Activated naive CD8-positive, alpha-beta T cell treated with anti-CD3 and anti-CD28 coated beads, Interleukin-2, amount 10 ng/mL, durations not matched to agents 7 days and 5 days (primary cell): ENCODE measurements at places on chromosomes 1 and 21. TPM values are rescaled to one million over a fixed set of nuclear protein-coding genes. Genes with fewer than 3 reads are reported as not detected.

GRCh38 chr1:92473781-92474495 is 12.8 kb downstream of the GFI1 start:
- no peaks in the 10 kb centered on the region for H3K27me3 ChIP-seq
- no peak overlapping the region for H3K4me3 ChIP-seq
- no peak for DNase-seq

DNA sequence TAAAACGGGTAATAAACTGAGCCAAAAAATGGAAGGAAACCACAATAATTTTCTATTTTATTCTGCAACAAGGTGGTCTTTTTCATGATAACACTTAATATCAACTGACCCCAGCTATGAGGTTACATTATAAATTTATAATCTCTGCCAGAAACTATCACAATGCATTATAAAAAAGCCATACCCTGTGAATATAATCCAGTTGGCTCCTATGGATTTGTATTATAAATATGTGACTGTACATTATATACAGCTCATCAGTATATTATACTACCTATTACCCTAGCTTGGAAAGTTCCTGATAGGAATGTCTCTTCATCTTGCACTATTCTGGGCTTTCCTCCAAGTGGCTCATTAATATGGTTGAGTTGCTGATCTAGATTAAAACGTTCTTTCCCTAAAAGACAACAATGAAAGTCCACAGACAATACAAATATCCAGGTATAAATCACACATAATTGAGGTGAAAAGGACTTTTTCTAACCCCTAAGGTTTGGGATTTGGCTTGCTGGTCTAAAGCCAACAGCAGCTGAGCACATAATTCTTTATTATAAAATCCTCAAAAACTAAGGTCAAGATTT is 487.7 kb downstream of the TTLL7 start:
- H3K27ac ChIP-seq, result no peak overlapping the region
- H3K4me3 ChIP-seq, result no peak overlapping the region
- H3K4me1 ChIP-seq, result peaks cover 36% of the 10 kb centered on the region
- no peak for DNase-seq
- peaks cover 32% of the 10 kb centered on the region for H3K36me3 ChIP-seq
- no peaks in the 10 kb centered on the region for H3K27me3 ChIP-seq

Gene UQCRH
- 250 TPM for total RNA-seq

DNA sequence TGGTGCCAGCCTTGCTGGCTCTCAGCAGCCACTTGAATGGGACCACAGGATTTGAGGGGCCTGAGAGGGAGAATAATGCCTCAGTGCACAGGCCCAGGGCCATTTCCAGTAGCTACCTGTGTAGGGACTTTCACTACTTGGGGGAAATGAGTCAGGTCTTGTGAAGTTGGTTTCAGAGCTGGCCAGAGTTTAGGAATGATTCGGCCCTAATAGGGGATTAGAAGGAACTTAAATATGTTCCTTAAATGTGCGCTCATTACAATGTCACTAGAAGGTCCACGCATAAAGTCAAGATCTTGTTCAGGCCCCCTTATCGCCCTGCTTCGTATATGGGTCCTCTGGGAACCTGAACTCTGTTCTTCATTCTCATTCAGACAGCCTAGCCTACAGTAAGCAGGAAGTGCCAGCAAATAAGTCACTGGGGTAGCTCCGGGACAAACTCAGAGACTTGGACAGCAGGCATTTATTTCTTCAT is 5.6 kb upstream of the AKR1A1 start:
- H3K27ac ChIP-seq, result no peak overlapping the region
- no peaks in the 10 kb centered on the region for H3K36me3 ChIP-seq
- H3K4me3 ChIP-seq, result no peak overlapping the region
- no peak for DNase-seq
- H3K4me1 ChIP-seq, result peaks cover 30% of the 10 kb centered on the region

- H3K4me1 ChIP-seq, result peaks cover 17% of the 10 kb centered on the region
- no peak for DNase-seq
- H3K36me3 ChIP-seq, result peaks cover 2% of the 10 kb centered on the region
- H3K27ac ChIP-seq, result no peak overlapping the region
- H3K4me3 ChIP-seq, result no peak overlapping the region
Observed at GRCh38 chr1:223242382-223242955, 99.4 kb upstream of the TLR5 start.

DNA sequence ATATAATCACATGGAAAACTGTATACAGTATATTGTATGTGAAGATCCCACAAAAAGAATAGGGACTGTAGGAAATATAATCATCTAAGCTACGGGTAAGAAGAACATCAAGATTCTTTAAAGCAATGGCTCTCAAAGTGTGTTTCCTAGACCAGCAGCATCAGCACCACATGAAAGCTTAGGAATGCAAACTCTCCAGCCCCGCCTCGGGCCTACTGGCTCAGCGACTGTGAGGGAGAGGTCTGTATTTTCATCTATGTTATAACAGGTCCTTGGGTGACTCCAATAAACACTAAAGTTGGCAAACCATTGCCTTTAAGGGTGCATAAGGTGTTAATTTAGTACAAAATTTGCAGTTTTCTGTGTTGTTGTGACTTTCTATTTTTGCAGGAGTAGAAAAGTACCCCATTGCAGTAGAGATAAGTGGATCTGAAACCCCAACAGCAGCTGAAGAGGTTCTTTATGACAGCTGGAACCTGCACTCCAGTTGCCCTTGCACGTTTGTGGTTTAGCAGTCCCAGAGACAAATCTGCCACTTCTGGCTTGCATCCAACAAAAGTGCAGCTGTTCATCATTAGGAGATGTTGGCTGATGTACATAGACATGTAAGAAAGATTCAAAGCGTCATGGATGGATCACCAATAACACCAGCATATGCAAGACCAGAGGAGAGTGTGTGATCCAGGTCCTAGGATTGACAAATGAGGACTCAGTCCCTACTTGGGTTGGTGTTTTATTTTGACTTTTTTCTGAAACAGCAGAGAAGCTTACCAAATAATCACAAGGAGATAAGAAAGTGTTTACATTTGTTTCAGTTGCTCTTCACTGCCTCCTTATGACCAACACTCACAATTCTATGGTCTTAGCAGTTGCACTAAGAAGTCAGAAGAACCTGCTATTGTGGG is 15.9 kb upstream of the IFNAR1 start:
- no peak for DNase-seq
- H3K4me1 ChIP-seq, result peaks cover 2% of the 10 kb centered on the region
- no peak overlapping the region for H3K4me3 ChIP-seq
- H3K27me3 ChIP-seq, result peaks cover 7% of the 10 kb centered on the region
- no peak overlapping the region for H3K27ac ChIP-seq
- H3K36me3 ChIP-seq, result no peaks in the 10 kb centered on the region

Gene NGF
- not detected for total RNA-seq

Gene AIRE
- not detected for total RNA-seq

Gene RGS1
- total RNA-seq, result 10.1 TPM

DNA sequence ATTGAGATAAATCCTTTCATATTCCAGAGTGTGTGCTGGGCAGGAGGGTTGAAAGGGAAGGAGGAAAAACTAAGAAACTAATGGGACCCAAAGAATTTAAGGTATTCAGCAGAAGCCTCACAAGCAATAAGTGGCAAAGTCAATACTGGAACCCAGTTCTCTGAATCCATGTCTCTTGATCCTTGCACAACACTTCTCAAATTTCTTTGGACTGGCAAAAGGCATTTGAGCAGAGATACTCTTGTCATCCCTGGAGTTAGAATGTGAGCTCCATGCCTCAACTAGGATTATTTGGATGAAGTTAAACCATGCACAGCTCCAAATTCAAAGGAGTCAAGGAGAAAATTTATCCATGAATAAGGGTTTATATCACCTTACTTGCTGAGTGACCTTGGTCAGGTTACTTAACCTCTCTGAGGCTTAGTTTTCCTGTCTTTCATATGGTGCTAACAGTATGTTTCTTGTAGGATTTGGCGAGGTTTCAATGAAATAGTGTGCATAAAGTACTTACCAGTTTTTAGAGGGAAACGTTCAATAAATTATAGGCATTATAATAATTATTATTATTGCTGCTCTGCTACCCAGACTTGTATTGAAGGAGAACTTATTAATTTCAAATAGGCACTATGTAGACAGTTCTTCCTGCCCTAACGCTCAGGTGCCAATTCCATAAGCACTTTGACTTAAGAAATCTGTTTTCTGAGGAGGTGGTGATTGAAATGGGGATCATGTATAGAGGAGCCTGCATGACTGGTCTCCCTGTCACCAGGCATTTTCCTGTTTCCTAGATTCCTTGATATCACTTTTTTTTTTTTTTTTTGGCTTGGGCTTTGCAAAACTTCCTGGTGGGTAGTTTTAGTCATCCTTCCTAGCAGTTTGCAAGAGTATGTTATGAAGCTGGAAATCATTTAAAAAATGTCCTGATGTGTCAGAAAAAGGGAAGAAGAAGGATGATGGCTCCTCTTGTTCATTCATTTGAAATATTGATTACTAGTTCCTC is 125.0 kb upstream of the JUN start:
- H3K27ac ChIP-seq, result no peak overlapping the region
- DNase-seq, result no peak

DNA sequence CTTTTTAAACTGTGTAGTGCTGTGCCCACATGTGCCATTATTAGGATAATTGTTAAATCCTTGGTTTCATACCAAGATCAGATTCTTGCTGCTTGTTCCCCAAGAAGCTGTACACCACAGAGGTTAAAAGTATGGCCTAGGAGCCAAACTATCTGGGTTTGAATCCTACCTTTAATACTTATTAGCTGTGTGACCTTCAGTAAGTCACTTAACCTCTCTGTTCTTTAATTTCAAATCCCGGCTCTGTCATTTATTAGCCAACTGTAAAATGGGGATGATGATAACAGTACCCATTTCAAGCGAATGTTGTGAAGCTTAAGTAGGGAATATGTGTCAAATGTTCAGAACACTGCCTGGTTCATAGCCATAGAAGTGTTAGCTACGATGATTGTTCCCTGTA is 32.6 kb downstream of the NKAIN1 start:
- H3K27ac ChIP-seq, result no peak overlapping the region
- no peak for DNase-seq
- H3K4me1 ChIP-seq, result no peaks in the 10 kb centered on the region
- H3K4me3 ChIP-seq, result no peak overlapping the region
- no peaks in the 10 kb centered on the region for H3K36me3 ChIP-seq

Gene OR2L2
- total RNA-seq, result 0.19 TPM

GRCh38 chr1:42136466-42136865 is 16.7 kb upstream of the GUCA2B start:
- no peaks in the 10 kb centered on the region for H3K4me1 ChIP-seq
- H3K27me3 ChIP-seq, result peaks cover 4% of the 10 kb centered on the region
- H3K27ac ChIP-seq, result no peak overlapping the region

DNA sequence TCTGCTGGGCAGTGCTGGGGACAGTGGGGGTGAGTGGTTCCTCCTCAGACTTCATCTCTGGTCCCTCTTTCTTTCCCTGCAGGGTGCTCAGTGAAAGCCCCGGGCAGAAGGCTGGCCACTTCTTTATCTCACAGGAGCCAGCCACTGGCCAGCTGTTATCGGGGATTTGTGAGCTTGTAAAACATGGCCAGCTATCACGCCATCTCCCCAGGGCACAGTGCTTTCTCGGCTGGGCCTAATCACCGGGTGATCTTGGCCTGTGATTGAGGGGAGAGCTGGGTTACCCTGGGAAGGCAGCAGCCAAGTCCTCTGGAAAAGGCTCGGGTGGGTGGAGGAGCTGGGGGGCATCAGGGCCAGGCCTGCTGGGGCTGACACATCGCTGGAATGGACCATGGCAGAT is 83.0 kb downstream of the IGSF21 start:
- peaks cover 10% of the 10 kb centered on the region for H3K27me3 ChIP-seq
- H3K27ac ChIP-seq, result no peak overlapping the region
- H3K36me3 ChIP-seq, result no peaks in the 10 kb centered on the region
- no peak overlapping the region for H3K4me3 ChIP-seq
- no peaks in the 10 kb centered on the region for H3K4me1 ChIP-seq

- peaks cover 14% of the 10 kb centered on the region for H3K4me1 ChIP-seq
- H3K27ac ChIP-seq, result no peak overlapping the region
- H3K4me3 ChIP-seq, result no peak overlapping the region
- H3K36me3 ChIP-seq, result no peaks in the 10 kb centered on the region
- H3K27me3 ChIP-seq, result peaks cover 47% of the 10 kb centered on the region
Observed at GRCh38 chr1:201737352-201738060, 91.5 kb upstream of the IPO9 start.

Gene TEX38
- total RNA-seq, result not detected

Gene C1QB
- 0.50 TPM for total RNA-seq

DNA sequence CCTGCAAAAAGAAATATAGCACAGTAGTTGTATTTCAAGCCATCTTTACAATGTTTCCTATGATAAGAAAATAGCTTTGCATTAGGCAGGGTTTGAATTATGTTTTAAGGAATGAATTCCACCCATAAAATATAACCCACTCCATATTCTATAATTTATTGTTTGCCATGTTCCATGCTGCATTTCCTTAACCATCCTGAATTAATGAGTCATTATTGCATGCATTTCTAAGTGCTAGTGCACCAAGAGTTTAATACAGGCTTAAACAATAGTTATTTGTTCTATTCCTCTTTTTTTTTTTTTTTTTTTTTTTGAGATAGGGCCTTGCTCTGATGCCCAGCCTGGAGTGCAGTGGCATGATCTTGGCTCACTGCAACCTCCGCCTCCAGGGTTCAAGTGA is 45.2 kb downstream of the MIGA1 start:
- H3K4me1 ChIP-seq, result peaks cover 4% of the 10 kb centered on the region
- H3K27ac ChIP-seq, result no peak overlapping the region
- DNase-seq, result no peak
- peaks cover 19% of the 10 kb centered on the region for H3K36me3 ChIP-seq

DNA sequence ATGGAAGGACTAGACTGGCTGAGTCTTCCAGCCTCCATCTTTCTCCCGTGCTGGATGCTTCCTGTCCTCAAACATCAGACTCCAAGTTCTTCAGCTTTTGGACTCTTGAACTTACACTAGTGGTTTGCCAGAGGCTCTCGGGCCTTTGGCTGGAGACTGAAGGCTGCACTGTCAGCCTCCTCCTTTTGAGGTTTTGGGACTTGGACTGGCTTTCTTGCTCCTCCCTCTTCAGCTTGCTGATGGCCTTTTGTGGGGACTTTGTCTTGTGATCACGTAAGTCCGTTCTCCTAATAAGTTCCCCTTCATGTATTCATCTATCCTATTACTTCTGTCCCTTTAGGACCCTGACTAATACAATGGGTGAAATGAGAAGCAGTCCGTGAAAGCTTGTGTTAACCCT is 196.4 kb downstream of the KAZN start:
- no peak for DNase-seq
- no peaks in the 10 kb centered on the region for H3K36me3 ChIP-seq
- H3K27ac ChIP-seq, result no peak overlapping the region

DNA sequence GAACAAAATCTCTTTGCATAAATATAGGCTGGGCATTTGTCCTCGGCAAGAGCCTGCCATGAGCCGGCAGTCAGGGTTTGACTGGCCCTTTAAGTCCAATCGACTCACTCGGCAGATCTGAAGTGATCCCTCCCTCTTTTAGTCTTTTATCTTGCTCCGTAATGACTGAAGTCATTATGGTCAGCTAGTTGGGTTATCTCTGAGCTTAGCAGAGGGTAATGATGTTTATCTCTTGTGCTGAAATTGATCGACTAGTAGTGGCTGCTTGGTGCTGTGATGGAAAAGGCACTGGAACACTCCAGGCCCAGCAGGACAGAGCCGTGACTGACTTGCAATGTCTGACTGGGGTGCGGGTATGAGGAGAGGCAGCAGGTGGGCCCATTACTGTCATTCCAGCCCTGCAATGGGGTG is 468 bp upstream of the ABCA4 start:
- no peaks in the 10 kb centered on the region for H3K36me3 ChIP-seq
- H3K27ac ChIP-seq, result no peak overlapping the region
- peaks cover 6% of the 10 kb centered on the region for H3K27me3 ChIP-seq
- H3K4me1 ChIP-seq, result no peaks in the 10 kb centered on the region

GRCh38 chr1:217524787-217525520 is 105.9 kb downstream of the GPATCH2 start:
- no peak for DNase-seq
- H3K27ac ChIP-seq, result no peak overlapping the region
- no peaks in the 10 kb centered on the region for H3K4me1 ChIP-seq
- H3K36me3 ChIP-seq, result peaks cover 2% of the 10 kb centered on the region

Gene MT1HL1
- not detected for total RNA-seq

Gene SLC30A10
- not detected for total RNA-seq
